ENCODE measurements at places on chromosomes 16 and 17.

DNA sequence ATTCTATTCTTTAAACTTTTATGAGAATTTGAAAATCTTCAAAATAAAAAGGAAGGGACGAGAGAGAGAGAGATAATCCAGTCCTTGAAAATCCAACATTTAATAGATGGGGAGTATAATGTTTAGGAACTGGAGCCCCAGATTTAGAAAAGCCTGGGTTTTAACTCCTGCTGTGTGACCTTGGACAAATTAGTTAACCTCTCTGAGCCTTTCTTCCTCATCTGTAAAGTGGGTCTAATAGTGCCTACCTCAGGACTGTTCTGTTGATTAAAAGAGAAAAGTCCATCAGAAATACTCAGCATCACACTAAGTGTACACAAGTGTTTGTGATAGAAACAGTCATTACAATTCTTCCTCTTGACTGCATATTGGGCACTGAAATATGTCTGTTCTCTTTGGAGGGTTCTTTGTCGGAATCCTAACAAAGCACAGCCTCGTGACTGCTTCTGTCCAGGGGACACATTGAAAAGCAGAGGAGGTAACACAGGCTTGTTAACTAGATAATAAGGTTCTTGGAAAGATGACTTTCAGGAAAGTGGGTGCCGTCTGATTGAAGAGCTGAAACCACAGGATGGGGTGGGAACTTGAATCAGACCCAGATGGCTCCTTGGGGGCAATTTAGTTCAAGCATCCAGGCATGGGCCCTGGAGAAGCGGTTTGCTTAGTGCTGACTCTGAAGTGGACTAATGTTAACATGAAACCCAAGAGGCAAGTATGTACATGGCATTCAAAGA lies 128.2 kb downstream of the CLEC16A start:
- no peak for DNase-seq

DNA sequence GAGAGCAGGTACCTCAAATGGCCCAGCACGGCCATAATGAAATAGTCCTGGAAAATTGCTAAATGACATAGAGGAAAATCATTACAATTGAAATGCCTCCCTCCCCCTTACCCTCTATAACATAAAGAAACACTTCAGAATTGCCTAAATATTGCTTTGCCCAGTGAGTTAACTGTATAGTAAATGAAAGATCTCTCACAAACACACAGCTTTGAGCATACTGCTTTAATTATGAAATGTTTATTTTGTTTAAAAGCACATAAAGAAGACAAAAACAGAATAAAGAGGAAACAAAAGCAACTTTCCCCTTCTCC lies 9.3 kb upstream of the ADAMTS18 start:
- DNase-seq: no peak

DNA sequence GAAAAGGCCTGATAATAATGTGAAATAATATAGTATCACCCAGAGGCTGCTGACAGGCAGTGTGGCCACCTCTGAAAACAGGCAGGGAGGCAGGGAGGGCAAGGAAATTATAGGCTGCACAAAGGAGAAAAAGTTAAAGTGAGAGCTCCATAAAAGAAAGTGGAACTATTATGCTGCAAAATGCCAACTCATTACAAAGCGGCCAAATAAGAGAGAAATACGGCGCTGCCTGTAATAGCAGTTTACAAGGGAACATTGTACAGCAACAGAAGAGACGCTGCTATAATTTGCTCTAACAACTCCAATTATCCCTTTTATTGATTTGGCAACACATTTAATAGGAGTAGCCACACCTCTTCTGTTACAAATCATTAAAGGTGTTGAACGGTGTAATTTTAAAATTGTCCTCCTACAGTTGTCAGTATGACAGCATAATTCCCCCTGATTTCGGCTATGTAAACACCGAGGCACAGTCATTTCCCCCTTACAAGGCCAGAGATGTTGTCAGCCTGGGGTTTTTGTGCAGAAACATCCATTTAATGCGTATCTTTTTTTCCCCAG lies 120.3 kb downstream of the MRM1 start:
- no peak for DNase-seq

DNA sequence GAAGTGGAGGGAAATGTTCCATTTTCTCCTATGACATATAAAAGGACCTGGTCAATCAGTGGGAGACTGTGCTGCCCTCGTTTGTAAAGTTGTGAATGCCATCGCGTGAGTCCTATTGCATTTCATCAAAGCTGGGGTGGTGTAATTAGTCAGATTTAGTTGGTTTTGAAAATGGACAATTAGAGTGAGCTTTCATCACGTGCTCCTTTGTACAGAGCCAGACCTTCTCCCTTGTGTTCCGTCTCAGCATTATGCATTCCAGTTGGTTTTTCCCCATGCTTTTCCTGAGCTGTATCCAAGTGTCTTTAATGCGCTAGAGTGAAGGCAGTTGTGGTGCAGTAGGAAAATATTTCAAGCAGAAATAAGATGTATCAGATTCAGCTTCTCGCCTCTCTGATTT lies 10.4 kb downstream of the SEC14L1 start:
- DNase-seq: no peak

GRCh38 chr16:77113835-77114234 lies 77.2 kb upstream of the MON1B start:
- DNase-seq: no peak

GRCh38 chr17:28563475-28563874 lies 7.8 kb downstream of the PIGS start:
- DNase-seq: no peak

GRCh38 chr17:43736389-43736788 lies 22.2 kb downstream of the SOST start:
- no peak for DNase-seq

GRCh38 chr16:12293017-12293618 lies 316.6 kb downstream of the SNX29 start:
- no peak for DNase-seq

DNA sequence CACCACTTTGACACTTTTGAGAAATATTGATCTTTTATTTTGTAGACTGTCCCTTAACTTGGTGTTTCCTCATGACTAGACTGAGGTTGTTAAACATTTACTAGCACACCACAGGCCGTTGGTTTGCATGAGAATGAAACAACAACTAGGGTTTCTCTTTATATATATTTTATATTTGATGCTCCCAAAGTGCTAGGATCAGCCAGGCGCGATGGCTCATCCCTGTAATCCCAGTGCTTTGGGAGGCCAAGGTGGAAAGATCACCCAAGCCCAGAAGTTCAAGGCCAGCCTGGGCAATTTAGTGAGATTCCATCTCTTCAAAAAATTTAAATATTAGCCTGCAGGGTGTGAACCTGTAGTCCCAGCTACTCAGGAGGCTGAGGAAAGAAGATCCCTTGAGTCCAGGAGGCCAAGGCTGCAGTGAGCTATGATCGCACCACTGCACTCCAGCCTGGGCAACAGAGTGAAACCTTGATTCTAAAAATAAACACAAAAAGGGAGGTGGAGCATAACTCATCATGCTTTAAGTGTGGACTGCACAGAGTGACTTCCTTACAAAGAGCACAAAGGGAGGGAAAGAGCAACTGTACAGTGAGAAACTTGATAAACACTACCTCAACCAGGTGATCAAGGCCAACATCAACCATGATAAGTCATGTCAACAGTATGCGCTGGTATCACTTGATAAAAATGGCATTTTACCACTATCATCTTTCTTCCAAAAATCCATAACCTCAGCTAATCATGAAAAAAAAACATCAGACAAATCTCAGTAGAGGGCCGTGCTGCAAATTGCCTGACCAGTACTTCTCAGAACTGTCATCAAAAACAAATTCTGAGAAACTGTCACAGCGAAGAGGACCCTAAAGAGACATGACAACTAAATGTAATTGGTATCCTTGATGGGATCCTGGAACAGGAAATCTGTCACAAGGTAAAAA lies 72.8 kb upstream of the ATF7IP2 start:
- no peak for DNase-seq

- no peak for DNase-seq
Measured at GRCh38 chr17:48818361-48818841, 1.4 kb upstream of the TTLL6 start.

- DNase-seq: no peak
Measured at GRCh38 chr17:76667786-76668453, 24.4 kb upstream of the ST6GALNAC1 start.

DNA sequence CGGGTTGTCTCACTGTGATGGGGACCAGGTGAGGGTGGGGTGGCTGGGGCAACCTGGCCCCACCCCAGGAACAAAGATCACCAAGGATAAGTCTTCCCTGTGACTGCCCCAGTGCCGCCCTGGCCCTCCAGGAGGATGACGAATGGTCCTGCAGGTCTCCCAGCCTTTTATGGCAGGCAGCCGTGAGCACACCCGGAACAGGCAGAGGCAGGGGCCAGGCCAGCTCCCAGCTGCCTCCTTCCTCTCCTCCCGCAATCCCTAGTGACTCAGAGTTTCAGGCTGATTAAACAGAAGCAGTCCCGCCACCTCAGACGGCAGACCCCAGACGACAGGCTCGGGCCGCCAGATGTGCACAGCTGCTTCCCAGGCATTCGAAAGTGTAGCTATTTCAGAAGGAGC lies 13.3 kb downstream of the JUP start:
- DNase-seq: no peak

- DNase-seq: no peak
Measured at GRCh38 chr17:1078831-1079561, 82.1 kb downstream of the TIMM22 start.

GRCh38 chr17:36198831-36199465 lies 2.4 kb upstream of the CCL3L1 start:
- DNase-seq: no peak

DNA sequence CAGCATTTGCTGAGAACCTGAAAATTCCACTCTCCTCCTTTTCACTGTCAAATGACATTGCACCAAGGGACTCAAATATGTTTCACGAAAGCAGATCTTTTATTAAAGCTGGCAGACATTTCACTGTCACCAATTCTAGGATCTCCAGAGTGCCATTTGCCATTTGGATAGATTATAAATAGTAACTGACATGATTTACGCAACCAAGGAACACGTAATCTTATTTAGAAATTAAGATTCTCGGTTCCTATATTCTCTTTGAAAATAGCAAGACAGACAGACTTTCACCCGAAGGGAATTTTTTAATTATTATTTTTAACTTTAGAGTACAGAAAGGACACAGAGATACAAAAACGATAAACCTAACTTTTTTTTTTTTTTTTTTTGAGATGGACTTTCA lies 49.6 kb downstream of the ANKFY1 start:
- no peak for DNase-seq

DNA sequence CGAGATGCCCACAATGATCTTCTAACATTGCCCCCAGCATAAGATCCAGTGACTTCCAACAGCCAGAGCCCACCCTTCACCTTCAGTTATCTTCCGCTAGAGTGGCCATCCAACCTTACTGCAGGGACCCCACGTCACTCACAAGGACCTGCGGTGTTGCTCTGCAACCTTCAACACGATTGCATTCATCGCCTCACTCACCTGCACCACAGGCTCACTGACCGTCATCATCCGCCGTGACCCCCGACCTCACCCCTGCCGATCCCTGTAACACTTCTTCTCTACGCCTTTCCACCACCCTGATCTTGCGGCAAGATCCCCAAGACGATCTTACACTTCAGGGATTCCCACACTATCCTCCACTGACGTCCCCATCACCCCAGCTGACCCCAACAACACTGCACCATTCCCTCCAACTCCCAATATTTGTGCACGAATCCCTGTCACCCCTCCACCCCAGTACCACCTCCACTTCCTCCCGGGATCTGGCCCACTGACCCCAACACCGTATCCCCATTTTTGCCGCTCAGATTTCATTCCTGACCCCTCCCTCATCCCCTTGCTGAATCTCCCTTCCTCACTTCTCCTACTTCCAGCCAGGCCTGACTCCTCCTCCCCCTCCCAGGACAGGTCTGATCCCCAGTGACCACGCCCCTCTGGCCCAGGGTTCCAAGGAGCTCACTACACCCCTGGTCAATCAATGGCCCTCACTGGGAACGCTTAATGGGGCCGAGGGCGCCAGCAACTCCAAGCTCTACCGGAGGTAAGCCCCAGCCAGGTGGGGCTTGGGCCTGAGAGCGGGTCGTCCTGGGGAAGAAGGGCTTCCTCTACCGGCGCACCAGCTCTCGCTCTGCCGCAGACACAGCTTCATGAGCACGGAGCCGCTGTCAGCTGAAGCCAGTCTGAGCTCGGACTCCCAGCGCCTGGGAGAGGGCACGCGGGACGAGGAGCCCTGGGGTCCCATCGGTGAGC lies 7.6 kb downstream of the RUNDC3A start:
- DNase-seq: no peak

- no peak for DNase-seq
Measured at GRCh38 chr16:89890886-89891657, 17.7 kb downstream of the TCF25 start.

- DNase-seq: no peak
Measured at GRCh38 chr17:73091770-73092522, 542 bp downstream of the SLC39A11 start.

DNA sequence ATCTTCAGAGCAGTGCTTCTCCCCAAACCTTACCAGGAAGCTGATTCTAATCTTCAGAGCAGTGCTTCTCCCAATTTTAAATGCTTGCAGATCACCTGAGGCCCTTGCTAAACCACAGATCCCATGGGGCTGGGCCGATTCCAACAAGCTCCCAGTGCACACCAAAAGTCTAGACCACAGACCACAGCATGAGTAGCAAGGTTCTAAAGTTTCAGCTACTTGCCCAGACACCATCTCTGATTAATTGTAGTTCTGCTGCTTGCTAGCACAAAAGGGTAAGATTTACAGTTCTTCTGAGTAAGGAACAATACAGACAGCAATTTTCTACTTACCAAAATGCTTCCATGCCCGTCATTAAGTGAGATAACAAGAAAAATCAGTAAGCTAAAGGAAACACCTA lies 12.2 kb downstream of the CLEC3A start:
- DNase-seq: no peak

DNA sequence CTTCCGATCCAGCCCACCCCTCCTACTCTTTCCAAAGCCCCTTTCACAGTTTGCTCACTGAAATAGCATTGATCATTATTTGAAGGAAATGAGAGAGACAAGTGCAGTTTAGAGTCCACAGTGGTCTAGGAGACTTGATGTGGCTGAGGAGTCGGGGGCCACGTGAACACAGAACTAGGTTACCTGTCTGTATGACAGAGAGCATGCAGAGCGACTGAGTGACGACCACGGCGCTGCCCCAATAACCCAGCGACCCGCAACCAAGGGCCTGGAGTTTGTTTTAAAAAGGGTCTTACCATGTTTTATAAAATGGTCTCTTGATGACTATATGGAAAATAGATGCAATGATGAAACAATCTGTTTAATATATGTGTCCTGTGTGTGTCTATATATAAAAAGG lies 39.5 kb downstream of the NDEL1 start:
- DNase-seq: no peak
